ENCODE measurements at places on chromosomes 1 and 21. TPM values are rescaled to one million over a fixed set of nuclear protein-coding genes. Genes with fewer than 3 reads are reported as not detected.

The CCDC185 gene
- total RNA-seq = not detected

DNA sequence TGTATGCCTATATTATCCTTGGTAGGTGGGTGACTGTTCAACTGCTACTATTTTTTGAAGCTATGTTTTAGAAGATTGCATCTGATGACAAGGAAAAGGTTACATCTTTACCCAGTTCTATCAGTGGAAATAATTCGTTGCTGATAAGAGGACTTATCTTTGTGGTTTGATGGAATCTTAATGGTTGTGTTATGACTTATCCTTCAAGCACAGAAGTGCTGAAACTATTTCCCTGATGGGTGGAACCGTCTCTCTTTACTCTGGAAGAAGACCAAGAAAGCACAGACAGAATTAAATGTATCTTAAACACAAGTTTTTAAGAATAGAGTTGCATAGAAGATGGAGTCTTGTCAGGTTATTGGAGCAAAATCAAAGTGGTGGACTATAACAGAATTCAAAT, 437.7 kb upstream of the KAZN start:
- no peak for DNase-seq

- DNase-seq = no peak
These were observed 20.5 kb downstream of the MAPKAPK2 start for GRCh38 chr1:206705191-206705590.

- DNase-seq = no peak
These were observed 173.2 kb downstream of the CACNA1E start for GRCh38 chr1:181656491-181656890.

DNA sequence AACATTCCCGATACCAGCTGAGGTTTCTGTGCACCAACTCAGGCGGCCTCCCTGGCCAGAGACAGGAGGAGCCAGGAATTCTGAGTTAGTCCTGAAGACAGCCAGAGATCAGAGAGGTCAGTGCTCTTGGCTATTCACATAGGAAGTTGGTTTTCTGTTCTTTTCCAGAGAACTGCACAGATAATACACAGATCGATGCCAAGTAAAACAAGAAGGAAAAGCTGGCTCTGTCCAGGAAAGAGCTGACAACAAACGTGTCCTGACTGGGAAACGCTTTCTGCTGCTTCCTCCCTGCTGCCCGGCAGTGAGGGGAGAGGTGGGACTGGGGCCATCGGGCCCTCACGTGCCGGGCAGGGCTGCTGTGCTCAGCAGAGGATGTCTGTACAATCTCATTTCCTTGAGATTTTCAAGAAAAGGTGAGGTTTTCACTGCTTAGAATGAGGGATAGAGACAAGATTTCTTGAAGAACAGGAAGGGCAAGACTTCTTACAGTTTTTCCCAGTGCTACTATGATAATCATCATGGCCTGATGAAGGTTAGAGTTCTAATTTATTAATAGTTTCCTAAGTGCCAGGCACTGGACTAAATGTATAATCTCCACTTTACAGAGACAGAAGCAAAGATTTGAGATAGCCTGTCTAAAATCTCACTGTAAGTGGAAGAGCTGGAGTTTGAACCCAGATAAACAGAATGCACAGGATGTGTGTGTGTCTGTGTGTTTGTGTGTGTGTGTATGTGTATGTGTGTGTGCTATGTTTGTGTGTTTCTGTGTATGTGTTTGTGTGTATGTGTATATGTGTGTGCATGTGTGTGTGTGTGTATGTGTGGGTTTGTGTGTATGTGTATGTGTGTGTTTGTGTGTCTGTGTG, 211.0 kb upstream of the RAB4A start:
- DNase-seq = no peak

The OR2L2 gene
- not detected for total RNA-seq

The FCGR3B gene
- not detected for total RNA-seq

DNA sequence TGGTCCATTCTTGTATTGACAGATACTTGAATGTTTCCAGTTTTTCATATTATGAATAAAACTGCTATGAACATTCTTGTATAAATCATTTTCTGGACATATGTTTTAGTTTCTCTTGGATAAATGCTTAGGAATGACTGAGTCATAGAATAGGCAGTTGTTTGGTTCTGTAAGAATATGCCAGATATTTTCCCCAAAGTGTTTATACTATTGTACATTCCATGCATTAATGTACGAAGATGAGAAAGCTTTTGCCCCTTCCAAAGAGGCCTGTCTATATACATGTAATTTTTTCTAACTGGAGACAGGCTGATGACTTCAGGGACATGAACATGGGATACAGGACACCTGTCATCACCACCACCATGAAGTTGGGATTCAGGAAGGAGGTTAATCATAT, 11.3 kb downstream of the NBPF3 start:
- DNase-seq = no peak

Data from transverse colon (tissue), 4 donors.